Lower leg skin (tissue), 4 donors: ENCODE measurements at places on chromosomes 7 and 10. TPM values are rescaled to one million over a fixed set of nuclear protein-coding genes. Genes with fewer than 3 reads are reported as not detected.

The ADAM8 gene
- total RNA-seq, result 3.3 TPM

The CDC14C gene
- total RNA-seq, result not detected

The NCOA4 gene
- total RNA-seq, result 108 TPM

The BTBD16 gene
- 13.4 TPM for total RNA-seq

DNA sequence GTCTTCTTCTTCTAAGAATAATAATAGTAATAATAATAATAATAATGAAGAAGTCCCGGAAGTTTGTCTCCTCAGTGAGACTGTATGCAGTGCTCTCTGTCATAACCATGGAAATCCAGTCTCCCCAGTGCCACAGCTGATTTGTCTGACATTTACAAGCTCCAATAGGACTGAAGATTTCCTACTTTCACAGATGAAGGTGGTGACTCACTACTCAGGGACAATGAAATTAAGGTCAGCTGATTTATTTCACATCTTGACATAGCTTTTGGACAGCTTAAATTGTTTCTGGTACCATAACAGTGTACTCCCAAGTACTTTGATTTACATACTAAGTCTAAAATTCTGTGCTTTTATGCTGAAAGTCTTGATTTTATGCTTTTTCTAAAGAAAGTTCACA lies 6.9 kb downstream of the CELF2 start:
- DNase-seq, result no peak

DNA sequence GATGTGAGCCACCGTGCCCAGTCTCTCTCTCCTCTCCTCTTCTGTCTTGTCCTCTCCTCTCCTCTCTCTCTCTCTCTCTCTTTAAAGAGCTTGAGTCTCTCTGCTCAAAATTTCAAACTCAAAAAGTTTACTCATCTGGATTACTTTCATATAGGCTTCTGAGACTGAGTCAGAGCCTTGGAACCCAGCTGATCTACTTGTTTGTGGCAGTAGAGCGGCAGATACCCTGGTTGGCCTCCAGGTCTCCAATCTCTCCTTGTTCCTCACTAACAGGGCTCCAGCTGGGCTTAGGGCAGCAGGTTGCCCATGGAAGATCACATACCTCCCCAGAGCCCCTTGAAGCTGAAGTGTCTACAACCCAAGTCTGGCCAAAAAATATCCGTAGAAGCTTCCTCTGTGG lies 51.0 kb downstream of the HHEX start:
- no peak for DNase-seq

DNA sequence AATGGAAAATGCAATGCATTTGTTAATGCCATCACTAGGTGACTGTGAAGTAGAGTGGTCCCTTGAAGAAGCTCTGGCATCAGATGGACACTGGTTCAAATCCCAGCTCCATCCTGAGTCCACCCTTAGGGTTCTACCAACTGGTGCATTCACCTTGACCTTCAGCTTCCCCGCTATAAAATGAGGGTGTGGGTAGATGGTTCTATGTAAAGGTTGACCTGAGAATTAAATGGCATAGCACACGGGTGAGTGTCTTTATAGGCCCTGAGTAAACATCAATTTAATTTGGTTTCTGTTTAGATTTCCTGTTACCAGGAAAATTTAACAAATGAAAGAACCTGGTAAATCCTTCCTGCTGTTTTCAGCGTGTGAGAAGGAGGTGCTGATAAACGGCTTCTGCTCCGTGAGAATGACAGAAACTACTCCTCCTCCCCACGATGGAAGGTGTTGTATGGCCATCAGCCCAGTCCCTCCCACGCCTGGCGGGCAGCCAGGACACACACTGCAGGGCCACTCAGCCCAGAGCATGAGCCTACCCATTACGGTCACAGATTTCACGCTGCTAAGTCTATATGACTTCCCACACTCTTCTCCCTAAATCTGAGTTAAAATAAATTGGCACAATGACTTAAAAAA lies 210.1 kb downstream of the TNS3 start:
- no peak for DNase-seq

DNA sequence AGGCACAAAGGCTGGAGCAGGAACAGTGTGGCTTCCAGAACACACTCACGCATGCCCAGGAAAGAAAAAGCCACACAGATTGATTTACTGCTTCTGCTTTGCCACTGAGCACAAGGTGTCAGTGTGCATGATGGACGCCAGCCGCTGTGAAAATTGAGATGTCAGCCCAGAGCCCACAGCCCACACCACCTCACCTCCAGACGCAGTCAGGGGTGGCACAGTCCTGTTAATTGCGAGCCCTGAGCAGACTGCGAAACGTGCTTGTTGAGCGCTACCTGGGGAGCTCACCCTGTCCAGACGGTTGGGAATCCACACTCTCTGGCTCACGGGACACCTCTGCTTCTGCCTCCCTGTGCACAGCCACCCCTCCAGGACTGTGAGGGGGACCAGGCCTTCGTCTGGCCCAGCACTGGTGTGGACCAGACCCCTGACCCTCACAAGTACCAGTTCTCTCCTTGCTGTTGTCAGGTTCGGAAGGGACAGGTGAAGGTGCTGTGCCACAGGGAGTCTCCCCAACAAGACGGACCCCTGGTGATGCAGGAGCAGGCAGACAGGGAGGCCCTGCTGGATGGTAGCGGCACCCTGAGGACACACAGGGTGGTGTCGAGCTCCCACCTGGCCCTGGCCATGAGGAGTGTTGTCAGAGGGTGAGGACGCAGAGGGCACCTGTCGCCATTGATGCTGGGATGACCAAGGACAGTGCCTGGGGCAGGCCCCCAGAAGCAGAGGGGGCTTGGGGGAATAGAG lies 15.3 kb downstream of the RASGEF1A start:
- no peak for DNase-seq

- peak; percentile 90 for DNase-seq
Observed at GRCh38 chr10:122475100-122475499, 13.7 kb downstream of the HTRA1 start.

DNA sequence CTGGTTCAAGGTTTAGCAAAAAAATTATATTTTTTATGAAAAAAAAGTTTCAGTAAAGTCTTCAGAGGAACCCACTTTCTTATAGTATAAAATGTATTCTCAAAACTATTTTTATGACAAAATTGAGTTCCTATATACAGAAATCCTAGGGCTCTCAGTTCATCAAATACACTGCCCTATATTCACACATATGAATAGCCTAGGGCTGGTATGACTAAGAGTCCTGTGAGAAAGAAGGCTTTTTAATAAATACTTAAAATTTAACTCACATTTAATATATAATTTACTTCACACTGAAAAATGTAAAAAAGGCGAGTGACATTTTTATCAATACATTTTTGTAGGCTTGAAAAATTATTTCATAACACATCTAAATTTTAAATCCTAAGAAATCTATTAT lies 16.6 kb downstream of the CHCHD3 start:
- DNase-seq, result no peak

- peak; percentile 40 for DNase-seq
Observed at GRCh38 chr7:45623740-45624391, 49.7 kb downstream of the ADCY1 start.
